ENCODE measurements at places on chromosomes 5 and 9. TPM values are rescaled to one million over a fixed set of nuclear protein-coding genes. Genes with fewer than 3 reads are reported as not detected.

DNA sequence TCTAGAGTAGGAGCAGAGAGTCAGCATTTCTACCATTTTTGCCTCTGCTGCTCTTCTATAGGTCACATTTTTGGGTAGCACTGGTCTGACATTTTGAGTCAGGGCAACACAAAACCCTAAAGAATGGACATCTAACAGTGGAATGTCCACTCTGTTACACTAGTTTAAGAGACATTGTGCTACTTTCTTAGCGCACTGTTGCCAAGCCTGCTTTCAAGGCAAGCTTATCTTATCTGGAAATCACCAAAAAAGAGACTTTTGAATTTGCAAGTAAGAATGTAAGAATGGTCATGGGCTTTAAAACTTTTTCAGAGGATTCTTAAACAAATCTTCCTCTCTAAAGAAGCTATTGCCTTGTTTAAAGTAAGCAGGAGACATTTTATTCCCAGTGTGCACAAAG lies 73.0 kb upstream of the STARD4 start:
- DNase-seq = no peak

GRCh38 chr5:31232273-31232888 lies 38.9 kb downstream of the CDH6 start:
- peak; percentile 28 for DNase-seq

GRCh38 chr5:1657161-1657741 lies 133.5 kb upstream of the LPCAT1 start:
- DNase-seq = no peak

DNA sequence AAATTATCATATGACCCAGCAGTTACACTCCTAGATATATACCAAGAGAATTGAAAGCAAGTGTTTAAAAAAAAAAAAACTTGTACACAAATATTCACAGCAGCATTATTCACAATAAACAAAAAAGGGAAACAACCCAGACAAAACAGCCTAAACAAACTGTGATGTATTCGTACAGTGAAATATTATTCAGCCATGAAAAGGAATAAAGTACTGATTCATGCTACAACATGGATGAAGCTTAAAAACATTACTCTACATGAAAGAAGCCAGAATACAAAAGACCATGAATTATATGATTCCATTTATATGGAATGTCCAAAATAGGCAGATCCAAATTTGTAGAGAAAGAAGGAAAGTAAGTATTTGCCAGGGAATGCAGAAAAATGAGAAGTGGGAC lies 161.1 kb downstream of the CWC27 start:
- no peak for DNase-seq

Gene EDIL3
- total RNA-seq = 1.2 TPM

GRCh38 chr9:78074385-78075291 lies 43.0 kb upstream of the GNAQ start:
- DNase-seq = no peak

GRCh38 chr5:81216152-81216551 lies 17.0 kb upstream of the CKMT2 start:
- DNase-seq = no peak

- DNase-seq = no peak
Measured at GRCh38 chr5:38847559-38848347, 1.9 kb downstream of the OSMR start.

Measured in neural crest cell (in vitro differentiated cells).